ENCODE measurements at places on chromosomes 5 and 9.

DNA sequence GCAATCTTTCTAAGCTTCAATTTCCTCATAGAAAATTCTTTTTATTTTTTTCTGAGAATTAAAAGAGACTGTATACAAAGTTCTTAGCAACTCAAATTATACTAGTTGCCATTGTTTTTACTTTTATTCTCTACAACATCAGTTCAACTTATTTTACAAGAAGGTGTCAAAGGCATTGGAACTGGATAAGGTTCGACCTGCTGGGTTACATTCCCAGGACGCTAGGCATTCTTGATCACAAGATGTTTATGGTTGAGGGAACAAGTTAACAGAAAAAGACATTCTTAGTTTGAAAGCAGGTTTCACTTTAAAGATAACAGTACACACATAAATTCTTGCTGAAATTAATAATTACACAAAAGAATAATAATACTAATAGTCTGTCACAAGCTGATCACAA is 163.5 kb upstream of the SNX2 start:
- DNase-seq = no peak

GRCh38 chr5:131169810-131170539 is 769 bp upstream of the LYRM7 start:
- no peak for DNase-seq

GRCh38 chr9:16289639-16290038 is 580.8 kb downstream of the BNC2 start:
- DNase-seq = no peak

- DNase-seq = no peak
Observed at GRCh38 chr5:126445502-126446174, 22.4 kb downstream of the GRAMD2B start.

- no peak for DNase-seq
Observed at GRCh38 chr9:109164042-109164441, 3.0 kb downstream of the FRRS1L start.

GRCh38 chr5:174937201-174938123 is 213.1 kb downstream of the MSX2 start:
- no peak for DNase-seq

GRCh38 chr5:127899214-127899610 is 184.4 kb upstream of the SLC12A2 start:
- no peak for DNase-seq

- DNase-seq = no peak
Observed at GRCh38 chr5:137995077-137995748, 37.7 kb downstream of the FAM13B start.

DNA sequence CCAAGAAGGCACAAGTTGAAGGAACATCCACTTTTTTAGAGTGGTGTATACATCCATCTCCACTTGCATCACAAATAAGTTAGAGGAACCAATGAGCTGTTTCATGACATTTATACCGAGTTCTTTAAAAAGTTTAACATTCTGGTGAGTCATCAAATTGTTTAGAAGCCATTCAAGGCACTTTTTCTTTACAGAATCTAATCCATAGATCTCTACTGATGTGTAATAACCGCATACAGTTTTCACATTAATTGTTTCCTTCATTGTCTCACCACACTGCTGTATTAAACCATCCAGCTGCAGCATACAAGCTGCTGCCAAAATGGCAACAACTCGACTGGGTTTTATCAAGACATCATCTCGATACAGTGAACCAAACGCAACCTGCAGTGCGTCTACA is 744 bp downstream of the GMCL2 start:
- DNase-seq = no peak

- DNase-seq = no peak
Observed at GRCh38 chr9:36934478-36935065, 99.5 kb downstream of the PAX5 start.

GRCh38 chr9:35538361-35539234 is 48.7 kb downstream of the RUSC2 start:
- no peak for DNase-seq

- no peak for DNase-seq
Observed at GRCh38 chr5:78720997-78721396, 72.4 kb upstream of the LHFPL2 start.

- DNase-seq = no peak
Observed at GRCh38 chr5:76859591-76860247, 9.9 kb downstream of the S100Z start.

GRCh38 chr5:110361471-110361870 is 365.0 kb downstream of the TMEM232 start:
- DNase-seq = no peak

DNA sequence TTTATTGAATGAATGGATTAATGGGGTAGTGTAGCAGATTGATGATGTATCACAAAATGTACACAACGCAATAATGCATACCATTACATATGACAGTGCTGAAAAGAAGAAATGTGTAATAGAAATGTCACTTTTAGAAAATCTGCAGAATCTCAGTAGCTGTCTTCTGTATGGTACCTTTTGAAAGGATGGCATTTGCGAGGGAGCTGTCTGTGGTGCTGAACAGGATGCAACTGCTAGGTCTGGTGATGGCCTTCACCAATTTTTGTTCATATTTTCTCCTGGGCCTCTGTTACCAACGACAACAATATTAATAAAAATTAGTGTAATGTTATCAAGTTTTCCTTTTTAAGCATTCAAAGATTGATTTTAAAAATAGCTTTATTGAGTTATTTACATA is 36.2 kb upstream of the OTULIN start:
- peak; percentile 57 for DNase-seq

DNA sequence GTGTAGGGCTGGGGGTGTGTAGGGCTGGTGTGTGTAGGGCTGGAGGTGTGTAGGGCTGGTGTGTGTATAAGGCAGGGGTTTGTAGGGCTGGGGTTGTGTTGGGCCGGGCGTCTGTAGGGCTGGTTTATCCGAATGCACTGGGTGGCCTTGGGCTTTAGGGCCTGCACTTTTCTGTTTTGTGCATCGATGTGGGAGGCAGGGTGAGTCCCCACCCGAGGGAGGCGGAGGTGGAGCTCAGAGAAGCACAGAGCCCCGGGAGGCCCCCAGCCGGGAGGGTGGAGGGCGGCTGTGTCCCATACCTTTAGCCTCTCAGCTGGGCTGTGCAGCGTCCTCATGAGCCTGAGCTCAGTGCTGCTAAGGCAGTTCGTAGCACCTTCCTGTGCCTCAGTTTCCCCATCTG is 13.5 kb downstream of the COL5A1 start:
- DNase-seq = no peak

DNA sequence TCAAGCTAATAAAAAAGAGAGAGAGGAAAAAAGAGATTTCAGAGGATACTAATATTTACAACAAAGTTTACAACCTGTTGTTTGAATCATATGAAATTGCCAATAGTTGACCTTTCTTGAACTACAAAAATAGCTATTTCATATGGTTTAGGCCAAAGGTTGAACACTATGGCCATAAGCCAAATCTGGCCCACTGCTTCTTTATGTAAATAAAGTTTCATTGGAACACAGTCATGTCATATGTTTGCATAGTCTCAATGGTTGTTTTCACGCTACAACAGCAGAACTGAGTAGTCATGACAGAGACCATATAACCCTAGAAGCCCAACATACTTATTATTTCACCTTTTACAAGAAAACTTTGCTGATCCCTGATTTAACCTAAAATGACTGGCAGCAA is 20.9 kb downstream of the SEMA5A start:
- DNase-seq = no peak

DNA sequence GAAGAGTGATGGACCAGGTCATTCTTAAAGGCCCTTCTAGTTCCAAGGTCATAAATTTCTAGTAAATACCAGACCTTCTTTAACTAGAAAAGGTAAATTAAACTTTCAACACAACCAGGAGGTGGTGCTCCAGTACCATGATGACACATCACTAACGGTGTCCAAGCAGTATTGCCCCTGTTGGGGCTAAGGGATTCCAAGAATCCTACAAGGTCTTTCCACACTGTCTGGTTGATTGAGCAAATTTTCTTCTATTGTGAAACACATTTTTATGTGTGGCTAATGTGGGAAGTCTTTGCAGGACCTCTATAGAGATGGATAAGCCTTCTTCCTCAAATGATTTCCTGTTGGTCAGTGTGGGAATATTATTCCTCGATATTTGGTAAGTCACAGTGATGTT is 459.6 kb upstream of the PAPPA start:
- no peak for DNase-seq

GRCh38 chr5:149688406-149688805 is 41.7 kb upstream of the PPARGC1B start:
- no peak for DNase-seq

- DNase-seq = no peak
Observed at GRCh38 chr9:108543251-108543778, 312.5 kb downstream of the ACTL7B start.

DNA sequence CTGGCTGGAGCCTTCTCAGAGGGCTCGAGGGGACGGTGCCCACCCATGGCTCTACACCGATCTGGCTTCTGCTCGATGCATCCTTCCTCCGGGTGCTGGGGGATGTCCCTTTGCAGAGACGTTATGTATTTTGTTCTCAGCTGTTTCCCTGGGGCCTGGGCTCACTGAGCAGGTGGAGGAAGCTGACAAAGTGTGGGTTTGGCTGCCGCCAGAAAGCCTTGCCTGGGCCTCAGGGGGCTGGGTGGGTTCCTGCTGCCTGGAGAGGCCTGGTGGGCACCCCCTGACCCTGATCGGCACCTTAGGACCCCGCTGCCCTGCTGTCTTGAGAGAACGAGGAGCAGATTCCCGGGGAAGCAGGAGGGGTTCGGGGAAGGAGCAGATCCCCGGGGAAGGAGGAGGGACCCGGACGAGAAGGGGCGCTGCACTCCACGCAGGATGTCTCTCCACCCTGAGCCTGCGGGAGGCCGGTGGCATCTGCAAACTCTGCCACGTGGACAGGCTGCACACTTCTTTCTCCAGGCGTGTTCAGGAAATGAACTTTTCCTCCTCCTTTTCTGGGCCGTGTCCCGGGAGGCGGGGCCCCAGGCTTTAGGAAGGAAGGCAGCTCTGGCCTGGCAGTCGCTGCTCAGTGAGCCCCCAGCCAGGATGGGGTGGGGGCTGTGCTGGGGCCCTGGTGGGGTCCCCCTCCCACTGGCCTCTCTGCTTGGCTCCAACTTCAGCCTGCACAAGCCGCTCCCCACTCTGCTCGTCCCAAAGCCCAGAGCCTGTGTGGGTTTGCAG is 148.9 kb downstream of the RXRA start:
- peak; percentile 36 for DNase-seq

- no peak for DNase-seq
Observed at GRCh38 chr9:137044502-137045177, 1.3 kb downstream of the NPDC1 start.

DNA sequence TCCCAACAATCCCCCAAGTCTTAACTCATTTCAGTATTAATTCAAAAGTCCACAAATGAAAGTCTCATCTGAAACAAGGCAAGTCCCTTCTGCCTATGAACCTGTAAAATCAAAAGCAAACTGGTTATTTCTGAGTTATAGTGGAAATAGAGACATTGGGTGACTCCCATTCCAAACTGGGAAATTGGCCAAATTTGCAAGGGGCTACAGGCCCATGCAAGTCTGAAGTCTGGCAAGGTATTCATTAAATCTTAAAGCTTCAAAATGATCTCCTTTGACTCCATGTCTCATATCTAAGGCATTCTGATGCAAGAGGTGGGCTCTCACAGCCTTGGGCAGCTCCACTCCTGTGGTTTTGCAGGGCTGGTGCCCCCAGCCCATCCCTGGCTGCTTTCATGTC is 167.9 kb downstream of the HTR1A start:
- DNase-seq = no peak

DNA sequence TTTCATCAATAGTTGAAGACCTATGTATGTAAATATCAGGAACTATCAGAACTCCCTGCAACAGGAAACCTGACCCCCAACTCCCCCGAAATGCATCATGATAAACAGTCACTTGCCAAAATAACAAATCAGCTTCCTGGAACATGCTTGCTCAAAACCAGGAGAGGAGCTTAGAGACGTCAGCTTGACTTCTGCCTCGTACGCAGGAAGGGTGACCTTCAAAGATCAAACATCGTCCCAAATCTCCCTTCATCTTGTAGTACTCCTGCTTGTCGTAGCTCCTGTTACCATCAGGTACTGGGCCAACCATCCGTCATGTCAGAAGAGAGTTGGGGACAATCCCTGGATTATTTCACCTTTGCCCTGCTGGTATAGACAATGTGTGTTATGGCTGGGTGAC is 396.1 kb downstream of the GADD45G start:
- DNase-seq = no peak

- peak; percentile 30 for DNase-seq
Observed at GRCh38 chr5:1763548-1763911, 36.1 kb downstream of the MRPL36 start.

GRCh38 chr5:32193591-32193990 is 19.5 kb upstream of the GOLPH3 start:
- no peak for DNase-seq

DNA sequence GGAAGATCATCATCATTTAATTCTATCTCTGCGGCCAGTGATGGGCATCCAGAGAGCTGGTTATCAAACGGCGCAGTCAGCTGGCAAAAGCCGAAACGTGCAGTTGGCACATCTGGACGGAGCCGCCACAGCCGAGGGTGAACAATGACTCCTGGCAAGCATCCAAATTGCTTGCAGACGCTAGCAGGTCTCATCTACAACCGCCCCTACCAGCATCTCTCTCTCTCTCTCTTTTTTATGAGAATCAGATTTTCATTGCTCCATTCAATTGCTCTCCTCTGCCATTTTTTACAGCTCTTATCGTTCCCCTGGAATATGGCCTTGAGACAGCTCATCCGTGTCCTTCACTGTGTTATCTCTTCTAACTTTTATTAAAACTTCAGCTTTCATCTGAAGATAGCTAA is 165.2 kb downstream of the MAPKAP1 start:
- DNase-seq = no peak

GRCh38 chr5:155097995-155098394 is 84.4 kb downstream of the KIF4B start:
- DNase-seq = no peak

DNA sequence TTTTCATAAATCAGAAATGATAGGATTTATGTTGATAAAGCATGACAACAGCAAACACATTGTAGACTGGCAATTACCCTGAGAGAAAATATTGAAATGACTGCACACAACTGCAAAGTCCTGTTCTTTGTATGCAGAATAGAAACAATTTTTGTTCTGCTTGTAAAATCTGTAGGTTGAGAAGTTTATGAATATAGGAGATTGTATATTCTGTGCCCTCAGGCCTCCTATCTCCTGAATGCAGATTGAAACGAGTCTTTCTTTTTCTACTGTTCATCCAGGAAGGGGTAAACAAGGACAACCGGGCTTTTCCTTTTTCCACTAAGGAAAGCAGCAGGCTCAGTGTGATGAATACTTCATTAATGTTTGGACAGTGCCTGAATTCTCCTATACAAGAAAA is 95.0 kb upstream of the HAPLN1 start:
- no peak for DNase-seq

GRCh38 chr9:134213881-134214341 is 49.5 kb upstream of the RNU6ATAC start:
- no peak for DNase-seq

DNA sequence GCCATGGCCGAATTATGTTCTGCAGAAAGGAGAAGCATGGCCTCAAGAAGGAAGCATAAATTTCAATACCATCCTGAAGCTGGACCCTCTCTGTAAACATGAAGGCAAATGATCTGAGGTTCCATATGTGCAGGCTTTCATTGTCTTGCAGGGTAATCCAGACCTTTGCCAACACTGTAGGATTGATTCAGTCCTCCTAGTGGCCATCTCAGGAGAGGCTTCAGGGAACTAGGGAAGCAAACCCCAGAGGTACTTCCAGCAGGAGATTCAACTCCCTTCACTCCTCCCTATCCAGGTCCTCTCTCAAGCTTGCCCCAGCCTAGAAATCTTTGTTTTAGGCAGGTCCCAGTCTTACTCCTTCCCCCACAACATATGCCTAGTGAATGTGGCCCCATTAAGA is 99.3 kb upstream of the HCN1 start:
- DNase-seq = no peak

Data from stimulated activated CD4-positive, alpha-beta T cell treated with anti-CD3 and anti-CD28 coated beads, Interleukin-4, amount 100 ng/mL, for 1 hour (primary cell).